ENCODE measurements at places on chromosomes 2 and 18.

GRCh38 chr2:9373047-9373446 lies 50.3 kb downstream of the ITGB1BP1 start:
- no peak for DNase-seq

DNA sequence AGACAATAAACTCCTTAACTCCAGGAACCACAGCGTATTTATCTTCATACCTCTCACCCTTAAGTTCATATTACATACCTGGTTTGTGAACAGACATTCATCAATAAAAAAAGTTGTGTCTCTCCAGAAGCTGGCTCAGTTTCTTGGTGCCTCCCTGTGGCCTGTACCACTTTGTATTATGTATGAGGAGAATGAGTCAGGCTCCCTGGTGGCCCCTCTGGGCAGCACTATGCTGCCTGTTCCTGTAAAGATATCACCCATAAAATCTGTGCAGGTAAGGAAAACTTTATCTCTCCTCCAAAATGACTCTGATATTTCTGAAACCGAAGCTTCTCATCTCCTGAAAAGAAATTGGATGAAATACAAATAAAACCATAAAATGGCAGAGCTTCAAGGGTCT lies 198.4 kb upstream of the NT5C1B start:
- DNase-seq = no peak

DNA sequence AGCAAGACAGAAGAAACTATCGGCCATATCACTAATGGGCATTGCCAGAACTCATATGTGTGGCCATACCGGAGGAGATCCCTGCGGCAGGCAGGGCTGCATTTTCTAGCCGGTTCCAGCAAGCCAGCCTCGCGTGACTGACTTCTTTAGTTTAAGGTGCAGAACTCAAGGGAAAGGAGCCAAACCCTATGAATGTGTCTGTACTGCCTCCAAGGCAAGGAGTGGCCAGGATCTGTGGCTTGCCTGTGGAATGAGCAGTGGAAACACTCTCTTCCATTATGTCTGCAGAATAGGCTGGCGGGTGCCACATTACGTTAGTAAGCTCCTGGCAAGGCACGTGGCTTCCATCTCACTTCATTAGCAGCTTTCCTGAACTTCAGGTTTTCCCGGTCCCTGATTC lies 137.6 kb downstream of the ATL2 start:
- no peak for DNase-seq

GRCh38 chr2:53646788-53647187 lies 120.8 kb upstream of the CHAC2 start:
- no peak for DNase-seq

DNA sequence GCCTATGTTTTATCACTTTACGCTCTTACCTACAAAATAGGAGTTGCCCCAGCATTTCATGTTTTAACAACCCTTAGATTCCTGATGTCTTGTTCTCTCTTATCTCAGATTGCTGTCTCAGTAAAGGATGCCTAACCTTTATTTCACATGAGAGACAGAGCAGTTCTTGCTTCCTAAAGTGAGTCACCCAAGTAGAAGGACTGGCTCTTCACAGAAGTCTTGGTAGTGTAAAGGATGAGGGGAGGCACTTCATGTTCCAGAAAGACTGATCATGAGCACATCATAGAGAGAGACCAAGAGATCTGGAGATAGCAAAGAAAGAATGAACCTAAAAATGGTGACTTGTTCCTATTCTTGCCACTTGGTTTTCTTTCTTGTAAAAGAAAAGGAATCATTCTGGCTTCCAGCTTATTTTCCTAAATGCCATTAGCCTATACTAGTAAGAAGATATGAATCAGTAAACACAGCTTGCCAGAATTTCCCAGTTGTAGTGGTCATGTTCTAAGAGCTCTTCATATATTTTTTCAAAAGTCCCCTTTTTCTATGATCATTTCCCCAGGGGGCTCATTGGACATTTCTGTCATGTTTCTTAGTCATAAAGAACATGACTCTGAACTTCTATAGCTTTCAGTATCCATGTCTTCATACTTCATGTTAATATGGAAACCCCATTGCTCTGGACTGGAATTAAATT lies 54.9 kb downstream of the MAPRE2 start:
- DNase-seq = no peak

- DNase-seq = no peak
These were observed 404.3 kb downstream of the PID1 start for GRCh38 chr2:228866781-228867180.

GRCh38 chr2:124586210-124586609 lies 561.1 kb downstream of the CNTNAP5 start:
- no peak for DNase-seq

DNA sequence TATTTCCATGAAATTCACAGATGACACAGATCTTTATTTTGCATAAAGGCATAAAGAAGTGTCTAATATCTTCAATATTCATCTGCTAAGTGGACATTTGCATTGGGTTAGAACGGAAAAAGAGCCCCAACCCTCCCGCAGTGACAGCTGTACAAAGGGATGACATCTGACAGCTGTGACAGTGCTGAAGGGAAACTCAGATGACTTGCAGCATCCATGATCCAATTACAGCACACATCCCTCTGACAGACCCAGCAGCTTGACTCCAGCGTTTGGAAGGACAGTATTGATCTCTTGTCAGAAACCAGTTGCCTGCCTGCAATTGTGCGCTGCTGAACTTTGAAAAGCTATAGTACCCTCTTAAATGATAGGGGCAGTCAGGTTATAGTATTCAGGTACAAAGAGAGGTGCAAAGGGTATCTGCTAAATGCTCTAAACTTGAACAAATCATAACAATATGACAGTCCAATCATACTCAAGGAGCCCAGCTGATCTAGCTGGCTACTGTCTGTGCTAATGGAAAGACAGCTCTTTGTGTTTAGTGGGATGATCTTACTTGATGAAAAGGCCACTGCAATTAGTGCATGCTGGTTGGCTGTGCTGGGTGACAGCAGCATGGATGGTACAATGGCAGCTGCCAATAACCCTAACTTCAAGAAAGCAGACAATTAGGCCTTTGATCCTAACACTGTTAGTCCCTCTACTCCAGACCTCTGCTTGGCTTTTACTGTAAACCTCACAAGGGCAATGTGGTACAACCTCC lies 599.2 kb downstream of the NR4A2 start:
- no peak for DNase-seq

DNA sequence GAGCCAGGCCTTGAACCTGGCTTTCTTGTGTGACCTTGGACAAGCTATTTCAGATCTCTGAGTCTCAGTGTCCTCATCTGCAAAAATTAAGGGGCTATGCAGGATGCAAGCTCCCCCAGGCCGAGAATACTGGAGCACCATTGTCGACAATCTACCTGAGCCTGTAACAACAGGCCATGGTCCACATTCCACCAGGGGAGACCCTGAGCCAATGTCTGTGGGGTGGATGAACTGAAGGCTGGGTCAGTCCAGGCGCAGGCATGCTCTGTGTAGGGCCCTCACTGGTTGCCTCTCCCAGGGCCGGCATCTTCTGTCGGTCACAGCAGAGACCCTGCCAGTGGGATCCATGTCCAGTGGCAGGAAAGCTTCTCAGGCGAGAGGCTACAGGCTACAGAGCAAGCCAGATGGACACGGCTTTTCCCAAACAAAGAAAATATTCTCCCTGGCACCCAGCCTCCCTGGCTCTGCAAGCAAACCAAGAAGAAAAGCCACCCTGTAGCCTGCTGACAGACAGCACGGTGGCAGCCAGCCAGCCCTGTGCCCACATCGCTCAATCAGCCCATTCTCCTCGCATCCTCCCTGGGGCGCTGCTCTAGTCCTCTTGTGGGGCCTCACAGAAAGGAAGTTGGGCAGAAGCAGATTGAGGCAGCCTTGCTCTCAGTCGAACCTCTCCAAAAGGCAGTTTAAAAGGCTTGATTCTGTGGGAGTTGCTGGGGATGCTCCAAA lies 48.7 kb upstream of the FZD7 start:
- no peak for DNase-seq

GRCh38 chr2:191500884-191501560 lies 176.9 kb upstream of the NABP1 start:
- no peak for DNase-seq

DNA sequence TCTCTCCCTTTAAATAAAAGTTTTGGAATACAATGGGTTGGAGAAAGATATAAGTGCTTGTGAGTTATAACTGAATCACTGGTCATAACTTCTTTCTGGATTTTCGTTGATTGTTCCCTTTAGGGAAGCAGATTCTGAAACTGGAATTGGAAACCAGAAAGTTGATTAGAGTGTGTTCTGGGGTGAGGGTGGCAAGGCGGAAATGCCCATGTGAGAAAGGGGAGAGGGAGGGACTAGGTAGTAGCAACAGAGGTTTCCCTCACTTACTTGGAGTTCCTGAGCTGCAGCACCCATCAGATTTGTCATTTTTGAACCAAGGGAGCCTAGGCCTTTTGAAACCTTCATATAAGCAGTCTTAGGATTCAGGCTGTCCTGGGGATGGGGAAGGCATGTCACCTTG lies 453.4 kb downstream of the KCNJ3 start:
- no peak for DNase-seq

GRCh38 chr2:216909541-216910210 lies 49.8 kb upstream of the TNP1 start:
- DNase-seq = no peak

DNA sequence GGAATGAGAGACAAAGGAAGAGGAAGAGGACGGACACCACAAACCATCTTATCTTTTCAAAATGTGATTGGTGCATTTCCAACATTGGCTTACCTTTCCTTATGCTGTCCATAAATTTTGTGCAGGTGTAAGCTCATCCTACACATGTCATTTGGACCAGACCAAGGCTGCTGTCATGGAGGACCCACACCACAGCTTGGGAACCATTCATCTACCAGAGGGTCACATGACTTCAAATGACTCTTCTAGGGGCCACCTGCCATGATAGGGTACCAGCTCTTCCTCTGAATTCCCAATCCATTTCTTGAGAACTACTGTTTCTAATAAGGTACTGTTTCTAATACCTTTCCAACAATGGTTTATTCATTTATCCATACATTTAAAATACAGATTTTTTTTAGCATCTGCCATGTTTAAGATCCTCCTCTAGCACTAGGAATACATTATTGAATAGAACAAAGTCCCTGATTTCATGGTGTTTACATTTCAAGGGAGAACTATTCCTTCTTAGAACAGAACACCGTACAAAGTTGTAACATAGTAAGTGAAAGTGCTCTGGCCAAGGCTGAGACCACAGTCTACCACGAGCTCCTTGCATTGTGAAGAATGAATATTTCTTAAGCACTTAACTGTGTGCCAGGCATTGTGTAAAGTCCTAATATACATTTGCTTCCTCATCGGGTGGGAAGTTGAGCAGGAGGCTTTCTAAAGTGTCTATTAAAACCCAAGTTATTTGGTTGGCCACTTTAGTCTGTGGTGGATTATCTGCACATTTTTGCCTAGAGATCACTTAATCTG lies 246.1 kb upstream of the FN1 start:
- DNase-seq = no peak

GRCh38 chr2:61109291-61109690 lies 43.6 kb downstream of the SANBR start:
- DNase-seq = no peak

- peak; percentile 48 for DNase-seq
These were observed 42.1 kb upstream of the GALR1 start for GRCh38 chr18:77207540-77207939.

GRCh38 chr2:102025016-102025501 lies 33.3 kb downstream of the IL1R2 start:
- no peak for DNase-seq

GRCh38 chr2:234165421-234165820 lies 114.9 kb downstream of the SPP2 start:
- DNase-seq = no peak

DNA sequence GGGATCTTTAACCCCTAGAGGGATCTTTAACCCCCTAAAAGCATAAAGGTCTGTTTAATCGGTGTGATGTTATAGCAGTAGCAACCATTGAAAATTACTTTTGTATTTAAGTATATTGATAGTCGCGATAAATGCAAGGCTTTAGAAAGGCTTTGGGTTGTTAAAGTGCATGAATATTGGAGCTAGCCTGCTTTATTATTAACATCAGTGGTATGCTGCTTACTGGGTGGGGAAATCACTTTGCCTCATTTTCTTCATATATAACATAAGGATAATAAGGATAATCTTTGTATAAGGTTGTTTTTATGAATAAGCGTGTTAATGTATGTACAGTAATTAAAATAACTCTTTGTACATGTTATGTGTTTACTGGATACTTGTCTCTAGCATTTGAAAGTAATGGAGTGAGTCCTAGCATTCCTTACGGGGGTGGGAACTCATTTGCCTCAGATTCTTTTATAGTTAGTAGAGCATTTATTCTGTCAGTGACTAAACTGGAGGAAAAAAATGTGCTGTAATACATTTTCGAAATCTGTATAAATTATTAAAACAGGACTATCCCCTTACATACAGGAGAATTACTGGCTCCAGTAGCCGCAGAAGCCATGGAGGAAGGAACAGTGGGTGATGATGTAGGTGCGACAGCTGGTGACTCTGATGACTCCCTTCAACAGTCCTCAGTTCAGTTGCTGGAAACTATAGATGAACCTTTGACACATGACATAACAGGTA lies 122.2 kb downstream of the BIRC6 start:
- no peak for DNase-seq

DNA sequence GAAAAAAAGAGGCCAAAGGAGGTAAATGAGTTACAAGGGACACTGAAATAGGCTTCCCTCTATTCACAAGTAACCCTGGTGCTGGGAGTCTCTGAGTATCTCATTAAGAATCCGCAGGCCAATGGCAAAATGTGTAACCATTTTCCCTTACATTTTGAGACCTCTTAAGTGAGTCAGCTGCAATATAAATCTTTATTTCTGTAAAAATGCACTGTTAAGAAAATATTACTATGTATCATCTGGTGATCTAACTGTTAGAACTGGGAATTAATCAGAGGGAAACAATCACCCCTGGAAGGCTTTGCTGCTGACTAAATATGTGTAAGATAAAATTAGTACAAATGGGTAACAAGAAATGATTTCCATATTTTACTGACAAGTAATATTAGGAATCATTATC lies 483.1 kb upstream of the CHST9 start:
- DNase-seq = no peak

DNA sequence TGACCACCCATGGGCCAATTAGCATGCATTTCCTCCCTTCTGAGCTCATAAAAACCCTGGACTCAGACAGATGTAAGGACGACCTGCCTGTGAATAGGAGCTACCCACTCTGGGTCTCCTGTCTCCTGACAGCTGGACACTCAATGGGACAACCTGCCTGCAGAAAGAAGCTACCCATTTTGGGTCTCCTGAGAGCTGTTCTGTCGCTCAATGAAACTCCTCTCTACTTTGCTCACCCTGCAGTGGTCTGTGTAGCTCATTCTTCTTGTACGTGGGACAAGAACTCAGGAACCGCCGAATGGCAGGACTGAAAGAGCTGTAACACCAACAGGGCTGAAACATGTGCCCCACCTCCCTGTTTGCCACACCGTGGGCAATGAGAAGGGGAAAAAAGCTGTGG lies 60.3 kb upstream of the DYNC1I2 start:
- no peak for DNase-seq

DNA sequence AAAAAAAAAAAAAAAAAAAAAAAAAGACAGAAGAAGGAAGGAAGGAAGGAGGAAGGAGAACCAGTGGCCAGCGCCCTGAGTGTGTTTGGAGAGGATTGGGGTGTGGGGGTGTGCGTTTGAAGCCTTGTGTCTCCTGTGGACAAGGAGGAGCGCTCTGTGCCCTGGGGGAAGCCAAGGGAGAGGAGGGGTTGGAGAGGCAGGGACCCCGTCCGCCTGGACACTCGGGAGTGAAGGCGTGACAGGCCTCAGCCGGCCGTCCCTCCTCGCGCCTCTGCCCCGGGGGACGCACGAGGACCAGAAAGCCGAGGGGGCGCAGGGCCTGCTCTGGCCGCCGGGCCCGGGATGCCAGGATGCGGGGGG lies 44.9 kb downstream of the SERTAD2 start:
- peak; percentile 21 for DNase-seq
